Kidney (tissue), 22 donors: ENCODE measurements at places on chromosomes 11 and 22. TPM values are rescaled to one million over a fixed set of nuclear protein-coding genes. Genes with fewer than 3 reads are reported as not detected.

The RAB3IL1 gene
- 14.6 TPM for total RNA-seq

The INS gene
- total RNA-seq: not detected

The PHOX2A gene
- not detected for total RNA-seq

The LRRC10B gene
- 2.9 TPM for total RNA-seq

The SNX32 gene
- 1.0 TPM for total RNA-seq

The THY1 gene
- 17.5 TPM for total RNA-seq

The PHLDA2 gene
- 19.7 TPM for total RNA-seq

The ANKK1 gene
- 0.60 TPM for total RNA-seq

The PANX3 gene
- not detected for total RNA-seq

DNA sequence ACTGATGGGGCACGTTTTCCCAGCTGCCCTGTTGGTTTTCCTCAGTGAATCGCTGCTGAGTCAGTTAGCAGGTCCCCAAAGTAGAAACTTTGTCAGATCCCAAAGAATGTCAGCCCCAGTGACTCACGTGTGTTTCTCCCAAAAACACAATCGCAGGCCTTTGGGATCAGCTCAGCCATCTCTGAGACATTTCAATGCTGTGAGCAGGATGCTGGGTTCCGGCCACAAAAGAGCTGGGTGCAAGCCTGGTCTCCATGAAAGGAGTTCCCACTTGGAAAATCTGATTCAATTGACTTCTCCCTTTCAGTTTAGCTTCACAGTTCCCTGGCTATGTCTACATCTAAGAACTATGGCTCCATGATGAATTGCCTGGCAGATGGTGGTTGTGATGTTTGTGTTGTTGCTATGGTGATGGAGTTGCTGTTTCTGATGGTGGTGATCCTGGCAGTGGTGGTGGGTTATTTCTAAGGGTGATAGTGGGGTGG lies 28.0 kb downstream of the MYEOV start:
- DNase-seq: no peak

DNA sequence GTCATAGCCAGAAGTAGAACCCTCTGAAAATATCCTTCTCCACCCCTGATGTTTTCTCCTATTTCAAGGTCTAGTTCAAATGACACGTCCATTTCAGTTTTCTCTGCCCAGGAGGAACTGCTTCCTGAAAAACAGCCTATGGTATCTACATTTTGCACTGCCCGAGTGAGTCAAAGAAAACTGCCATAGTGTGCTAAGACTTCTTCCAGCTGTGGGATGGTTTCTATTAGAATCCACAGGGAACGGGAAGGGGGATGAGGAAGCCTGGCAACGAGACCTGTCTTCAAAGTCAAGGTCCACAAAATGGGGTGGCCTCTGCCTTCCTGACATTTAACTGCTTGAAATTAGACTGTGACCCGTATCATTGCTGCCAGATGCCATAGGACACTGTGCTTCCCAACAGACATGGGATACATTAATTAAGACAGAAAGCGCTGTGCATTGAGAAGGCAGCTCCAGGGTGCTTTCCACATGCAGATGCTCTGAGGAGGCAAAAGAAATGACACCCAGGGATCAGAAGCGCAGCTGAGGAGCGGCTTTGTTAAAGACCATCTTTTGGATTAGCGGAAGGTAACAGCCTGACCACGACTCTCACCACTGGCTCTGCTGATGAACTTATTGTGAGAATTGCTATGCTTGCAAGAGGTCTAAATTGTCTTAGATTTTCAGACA lies 39.4 kb upstream of the NUP50 start:
- no peak for DNase-seq

DNA sequence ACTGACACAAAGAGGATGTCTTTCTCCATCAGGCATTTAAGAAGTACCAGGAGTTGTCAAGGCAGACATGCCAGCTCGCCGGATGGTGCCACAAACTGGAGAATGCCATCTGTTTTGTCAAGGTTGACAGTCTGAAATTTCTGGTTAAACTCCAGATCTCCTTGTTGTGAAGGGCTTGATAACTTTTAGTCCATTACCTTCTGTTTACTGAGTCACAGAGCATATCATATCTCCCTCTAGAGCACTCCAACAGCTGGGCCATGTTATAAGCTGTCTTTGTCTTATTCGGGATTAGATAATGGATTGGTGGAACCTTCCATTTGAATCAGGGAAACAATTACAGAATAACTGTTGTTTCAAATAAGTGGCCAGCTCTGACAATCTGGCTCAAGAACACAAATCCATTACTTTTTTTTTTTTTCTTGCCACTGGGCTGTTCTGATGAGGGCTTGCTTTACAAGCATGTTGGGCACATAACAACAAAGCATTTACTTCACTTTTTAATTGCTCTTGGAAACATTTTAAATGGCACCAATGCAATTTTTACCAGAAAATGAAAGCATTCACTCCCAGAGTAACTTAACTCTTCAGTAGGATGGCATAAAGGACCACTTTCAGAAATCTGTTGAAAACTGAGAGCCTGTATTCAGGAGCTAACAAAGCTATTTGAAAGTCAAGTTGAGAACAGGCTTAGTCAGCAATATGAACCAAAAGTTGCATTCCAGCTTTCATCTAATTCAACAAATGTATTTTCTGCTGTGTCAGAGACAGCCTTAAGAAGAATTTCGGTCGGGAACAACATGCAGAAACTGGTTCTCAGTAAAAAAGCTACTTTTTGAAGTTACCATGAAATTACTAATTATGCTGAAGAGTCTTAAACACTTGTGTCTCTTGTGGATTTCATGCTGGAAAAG lies 227.6 kb upstream of the PITPNB start:
- DNase-seq: peak; percentile 18

DNA sequence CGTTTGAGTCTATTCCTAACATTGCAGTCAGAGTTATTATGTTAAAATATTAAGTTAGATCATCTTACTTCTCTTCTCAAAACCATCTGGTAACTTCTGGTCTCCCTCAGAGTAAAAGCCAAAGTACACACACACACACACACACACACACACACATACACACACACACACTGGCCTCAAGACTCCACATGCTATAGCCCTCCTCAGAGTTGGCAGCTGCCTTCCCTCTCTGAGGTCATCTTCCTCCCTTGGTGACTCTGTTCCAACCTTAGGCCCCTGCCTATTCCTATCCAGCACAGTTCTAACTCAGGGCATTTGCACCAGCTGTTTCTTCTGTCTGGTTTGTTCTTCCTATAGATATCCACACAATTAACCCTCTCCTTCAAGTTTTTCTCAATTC lies 272.0 kb upstream of the SESN3 start:
- DNase-seq: no peak

- no peak for DNase-seq
Observed at GRCh38 chr11:113045146-113045545, 83.9 kb downstream of the NCAM1 start.

GRCh38 chr11:118086913-118087768 lies at the start of gene SMIM35:
TSS of gene SMIM35 (minus strand) at chr11:118086963. CDS start at chr11:118086757, 206 bp downstream.
- no peak for DNase-seq

DNA sequence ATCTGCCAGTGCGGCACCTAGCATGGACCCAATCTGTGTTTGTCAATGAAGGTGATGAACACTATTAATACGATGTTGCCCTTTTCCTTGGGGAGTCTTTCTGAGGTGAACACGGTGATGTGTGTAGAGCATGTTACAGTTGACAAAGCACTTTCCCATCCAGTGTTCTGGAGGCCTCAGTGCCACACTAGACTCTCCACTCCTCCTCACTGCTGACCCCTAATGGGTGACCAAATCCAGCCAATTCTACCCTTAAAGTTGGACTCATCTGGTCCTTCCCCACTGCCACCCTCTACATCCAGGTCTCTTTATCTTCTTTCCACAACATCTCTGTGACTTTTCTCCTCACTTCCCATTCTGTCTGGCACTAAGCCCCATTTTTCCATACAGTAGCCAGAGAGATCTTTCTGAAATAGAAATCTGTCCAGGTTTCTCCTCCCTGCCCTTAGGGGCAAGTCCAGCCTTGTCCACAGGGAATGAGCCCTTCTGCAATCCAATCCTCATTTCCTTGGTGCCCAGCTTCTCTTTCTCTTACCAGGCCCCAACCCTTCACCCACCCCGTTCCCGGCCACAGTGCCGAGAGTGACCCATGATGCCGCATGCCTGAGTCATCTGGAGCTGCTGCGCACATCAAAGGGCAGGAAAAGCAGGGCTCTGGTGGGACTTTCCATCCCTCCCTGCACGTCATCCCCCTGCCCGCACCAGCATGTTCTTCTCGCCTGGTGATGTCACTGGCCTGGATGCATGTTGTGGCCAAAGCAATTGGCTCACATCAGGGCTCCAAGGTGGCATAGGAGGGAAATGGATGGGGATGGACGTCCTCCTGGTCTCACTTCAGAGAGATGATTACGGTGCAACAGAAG lies 64.2 kb downstream of the RASSF10 start:
- DNase-seq: no peak

GRCh38 chr11:64144587-64145472 lies 21.1 kb downstream of the MACROD1 start:
- DNase-seq: peak; percentile 91

- no peak for DNase-seq
Observed at GRCh38 chr22:47547239-47547661, 784.8 kb downstream of the TBC1D22A start.

DNA sequence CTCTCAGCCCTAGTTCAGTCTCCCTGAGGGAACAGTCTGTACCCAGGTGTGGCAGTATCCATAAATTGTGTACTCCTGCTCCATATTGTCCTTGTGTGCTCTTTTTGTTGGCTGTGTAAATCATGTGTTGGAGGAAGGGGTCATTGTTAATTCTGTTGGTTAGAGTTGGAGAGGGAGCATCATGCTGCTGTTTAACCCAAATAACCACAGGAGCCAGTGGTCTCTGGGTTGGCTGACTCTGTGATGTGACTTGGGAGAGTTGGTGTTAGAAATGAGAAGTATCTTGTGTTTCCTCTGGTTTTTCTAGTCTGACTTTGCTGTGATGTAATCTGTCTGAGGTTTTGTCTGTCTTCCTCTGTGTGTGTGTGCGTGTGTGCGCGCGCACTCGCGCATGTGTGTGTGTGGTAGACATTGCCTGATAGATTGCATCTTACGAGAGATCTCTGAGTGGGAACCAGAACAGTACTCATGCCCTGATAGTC lies 30.5 kb downstream of the CTNND1 start:
- peak; percentile 28 for DNase-seq

DNA sequence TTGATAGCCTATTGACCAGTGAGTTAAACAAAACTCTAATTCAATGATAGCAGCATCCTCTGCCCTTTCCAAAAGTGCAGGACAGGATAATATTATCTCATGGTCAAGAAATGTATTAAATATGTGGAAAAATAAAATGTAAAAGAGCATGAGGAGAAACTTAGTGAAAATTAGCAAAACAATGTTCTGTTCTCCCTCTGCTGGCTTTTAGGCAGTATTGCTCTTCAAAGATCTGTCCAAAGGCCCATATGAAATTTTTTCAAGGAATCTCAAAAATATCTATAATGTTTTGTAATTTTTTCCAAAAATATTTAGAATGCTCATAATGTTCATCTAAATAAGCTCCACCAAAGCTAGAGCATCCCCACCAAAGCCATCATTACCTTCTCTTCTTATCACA lies 8.3 kb upstream of the ARL14EP start:
- DNase-seq: peak; percentile 7

DNA sequence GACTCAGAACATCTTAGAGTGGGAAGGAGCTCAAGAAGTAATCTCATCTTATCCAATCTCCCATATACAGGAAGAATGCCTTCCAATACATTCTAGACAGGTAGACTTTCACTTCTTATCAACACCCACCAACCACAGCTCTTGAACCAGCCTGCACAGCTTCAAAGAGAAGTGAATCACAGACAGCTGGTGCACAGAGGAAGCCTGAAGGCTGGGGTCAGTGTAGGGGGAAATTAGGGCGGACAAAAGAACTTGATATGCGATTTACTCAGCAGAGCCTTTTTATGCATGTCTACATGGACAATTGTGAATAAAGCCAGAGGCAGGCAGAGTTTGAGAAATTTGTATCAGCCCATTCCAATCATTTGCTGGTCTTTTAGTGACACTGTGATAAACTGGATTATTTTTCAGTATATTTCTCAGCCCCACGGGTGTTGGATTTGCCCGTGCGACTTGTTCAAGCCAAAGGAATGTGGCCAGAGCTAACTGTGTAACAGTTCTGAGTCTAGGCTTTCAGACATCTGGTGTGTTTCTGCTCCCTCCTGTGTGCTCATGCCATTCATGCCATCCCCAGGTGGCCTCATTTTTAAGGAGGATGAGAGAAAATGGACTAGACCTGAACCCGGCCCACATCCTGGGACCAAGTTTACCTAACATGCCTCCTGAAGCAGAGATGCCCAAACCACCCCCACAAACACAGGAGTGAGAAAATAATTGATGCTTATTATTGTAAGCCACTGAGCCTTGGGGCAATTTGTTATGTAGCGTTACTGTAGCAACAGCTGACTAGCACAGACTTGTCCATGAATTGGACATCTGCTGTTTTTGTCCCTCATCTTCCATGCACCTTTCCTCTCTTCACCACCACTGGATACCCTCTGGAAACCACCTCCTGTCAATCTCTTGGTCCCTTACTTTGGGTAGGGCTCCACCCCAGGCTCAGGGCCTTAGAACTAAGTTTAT lies 137.5 kb upstream of the HSD17B12 start:
- no peak for DNase-seq

GRCh38 chr11:102528618-102529017 lies 1.9 kb downstream of the MMP7 start:
- DNase-seq: no peak

GRCh38 chr11:84580428-84580827 lies 1046.7 kb downstream of the DLG2 start:
- no peak for DNase-seq

GRCh38 chr22:32991353-32992101 lies 66.7 kb downstream of the SYN3 start:
- peak; percentile 24 for DNase-seq

DNA sequence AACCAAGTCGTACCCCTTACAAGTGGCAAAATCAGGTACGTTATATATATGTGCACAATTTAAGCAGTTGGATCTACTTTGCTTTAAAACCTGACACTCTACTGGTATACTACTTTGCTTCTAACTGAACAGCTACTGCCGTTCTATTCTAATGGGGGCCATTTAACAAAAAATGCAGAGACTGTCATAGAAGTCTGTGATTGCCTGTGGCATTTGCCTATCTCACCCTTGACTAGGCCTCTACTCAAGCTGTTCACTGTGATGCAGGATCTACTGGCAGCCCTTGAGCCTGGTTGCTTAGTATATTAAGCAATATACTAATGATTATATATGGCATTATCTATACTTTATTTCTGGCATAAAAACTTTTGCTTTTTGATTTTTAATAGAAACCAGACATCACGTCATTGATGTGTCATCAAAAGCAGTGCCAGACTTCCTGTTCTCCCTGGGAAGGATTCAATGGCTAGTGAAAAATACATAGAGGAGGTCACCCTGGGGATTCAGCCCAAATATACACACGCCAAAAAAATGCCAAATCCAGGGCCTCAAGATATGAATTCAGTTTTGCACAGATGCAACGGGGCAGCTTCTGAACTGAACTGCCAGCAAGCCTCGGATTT lies 40.0 kb upstream of the FIBIN start:
- DNase-seq: no peak
